ENCODE measurements at places on chromosomes 11 and 22.

DNA sequence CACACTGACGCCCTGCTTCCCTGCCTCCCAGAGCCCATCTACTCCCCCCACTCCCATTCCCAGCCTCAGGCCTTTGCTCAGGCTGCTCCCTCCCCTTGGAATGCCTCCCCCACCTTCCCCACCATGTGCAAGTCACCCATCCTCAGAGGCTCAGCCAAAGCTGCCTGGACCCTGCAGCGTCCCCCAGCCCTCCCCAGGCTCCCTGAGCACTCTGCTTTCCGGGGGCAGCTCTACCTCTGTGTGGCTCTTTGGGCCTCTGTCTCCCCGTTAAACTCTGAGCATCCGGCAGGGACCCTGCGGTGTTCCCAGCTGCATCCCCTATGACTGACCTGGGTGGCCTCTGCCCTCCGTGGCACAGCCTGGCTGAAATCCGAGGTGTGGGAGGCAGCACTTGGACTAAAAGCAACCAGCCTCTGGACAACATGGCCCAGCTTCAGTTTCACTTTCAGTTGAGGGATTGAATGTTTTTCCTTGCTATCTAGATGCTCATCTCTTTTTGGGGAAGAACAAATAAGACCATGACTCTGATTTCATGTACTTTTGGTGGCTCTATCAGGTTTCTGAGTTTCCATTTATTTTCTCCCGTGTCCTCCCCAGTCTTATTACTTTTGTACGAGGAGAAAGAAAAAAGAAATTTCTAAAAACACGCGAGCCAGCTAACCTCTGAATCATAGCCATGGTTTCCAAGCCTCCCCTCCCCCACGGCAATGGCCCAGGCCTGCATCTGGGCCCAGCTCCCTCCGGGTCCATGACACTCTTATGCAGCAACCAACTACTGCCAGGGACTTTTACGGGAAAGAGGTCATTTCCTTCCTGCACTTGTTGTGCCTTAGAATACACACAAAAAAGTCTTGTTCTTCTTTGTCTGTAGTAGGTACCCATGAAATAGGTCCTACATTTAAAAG lies 3.8 kb downstream of the APOL3 start:
- DNase-seq = peak; percentile 61

DNA sequence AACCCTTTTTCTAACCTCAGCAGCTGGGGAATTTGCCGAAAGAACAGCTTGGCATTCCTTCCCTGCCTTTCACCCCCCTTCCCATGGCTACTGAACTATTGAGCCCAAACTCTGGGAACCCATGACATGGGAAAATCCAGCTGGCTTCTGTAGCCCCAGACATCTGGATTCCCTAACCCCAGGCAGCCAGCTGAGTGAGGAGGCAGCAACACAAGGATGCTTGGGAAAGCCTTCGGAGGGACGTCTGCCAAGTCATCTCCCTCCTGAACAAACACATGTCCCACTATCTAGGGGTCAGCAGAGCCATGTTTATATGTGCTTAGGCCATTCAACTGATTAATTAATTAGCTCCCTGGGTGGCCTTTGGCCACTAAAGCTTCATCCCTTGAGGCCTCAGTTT lies 21.6 kb downstream of the LRRC55 start:
- no peak for DNase-seq

- DNase-seq = no peak
Measured at GRCh38 chr11:75644370-75644769, 24.5 kb downstream of the MAP6 start.

GRCh38 chr11:22491555-22492225 lies 133.9 kb downstream of the FANCF start:
- no peak for DNase-seq

GRCh38 chr11:44804449-44805437 lies 78.0 kb downstream of the TSPAN18 start:
- no peak for DNase-seq

DNA sequence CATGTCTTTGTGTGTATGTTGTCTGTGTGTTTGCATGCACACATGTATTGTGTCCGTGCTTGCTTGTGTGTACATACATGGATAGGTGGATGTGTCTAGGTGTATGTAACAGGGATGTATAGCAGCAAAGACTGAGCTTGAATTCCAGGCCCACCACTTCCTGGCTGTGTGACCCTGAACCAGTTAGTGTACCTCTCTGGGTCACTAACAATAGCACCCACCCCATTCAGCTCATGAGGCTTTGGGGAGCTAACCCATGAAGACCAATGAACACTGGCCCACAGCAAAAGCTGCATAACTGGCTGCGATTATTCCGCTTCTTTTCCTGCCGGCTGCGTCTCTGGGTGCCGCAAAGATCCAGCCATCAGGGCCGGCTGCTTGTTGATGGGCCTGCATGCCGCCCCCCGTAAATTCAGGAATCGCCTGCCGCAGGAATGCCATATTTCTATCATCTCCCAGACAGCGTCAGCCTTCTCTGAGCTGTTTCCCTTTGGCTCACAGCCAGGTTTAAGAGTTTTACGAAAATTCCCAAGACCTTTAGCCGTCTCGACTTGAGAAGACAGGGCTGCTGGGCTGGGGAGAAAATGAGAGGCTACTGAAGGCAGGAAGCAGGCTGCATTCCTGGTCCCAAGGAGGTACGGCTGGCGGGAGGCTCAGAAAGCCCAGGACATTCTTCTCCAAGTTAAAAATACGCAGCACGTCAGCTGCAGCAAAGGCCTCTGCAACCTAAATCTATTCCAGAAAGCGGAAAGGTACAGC lies 224.6 kb downstream of the MN1 start:
- no peak for DNase-seq

GRCh38 chr11:92978271-92979111 lies 9.0 kb downstream of the MTNR1B start:
- no peak for DNase-seq

DNA sequence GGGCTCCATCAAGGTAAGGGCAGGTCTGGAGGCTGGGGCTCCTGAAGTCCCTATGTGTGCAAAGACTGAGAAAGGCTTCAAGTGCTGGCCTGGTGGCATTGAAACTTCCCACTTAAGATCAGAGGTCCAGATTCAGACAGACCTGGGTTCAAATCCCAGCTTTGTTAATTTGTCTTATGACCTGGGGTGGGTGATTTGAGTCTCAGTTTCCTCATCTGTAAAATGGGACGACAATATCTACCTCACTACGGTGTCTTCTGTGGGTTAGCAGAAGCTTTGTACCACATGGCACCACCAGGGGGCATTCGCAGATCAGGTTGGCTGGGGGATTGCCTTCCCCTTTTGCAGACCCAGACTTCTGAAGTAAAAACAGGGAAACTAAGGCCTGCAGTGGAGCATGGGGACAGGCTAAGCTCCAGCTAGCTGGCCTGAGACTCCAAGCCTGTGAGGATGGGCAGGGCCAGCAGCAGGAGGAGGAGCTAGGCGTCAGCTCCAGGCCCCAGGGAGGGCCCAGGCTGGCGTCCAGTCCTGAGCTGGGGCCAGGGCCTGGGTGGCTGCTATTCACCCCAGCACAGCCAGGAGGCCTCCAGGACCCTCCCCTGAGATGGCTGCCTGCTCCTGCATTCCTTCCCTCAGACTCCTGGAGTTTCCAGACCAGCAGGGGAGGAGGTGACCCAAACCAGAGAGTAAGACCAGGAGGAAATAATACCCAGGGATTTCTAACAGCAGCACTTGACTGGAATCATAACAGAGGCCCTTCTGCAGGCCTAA lies 1.5 kb downstream of the CASTOR1 start:
- DNase-seq = peak; percentile 85

- DNase-seq = no peak
Measured at GRCh38 chr22:28405588-28405987, 274.1 kb downstream of the TTC28 start.

DNA sequence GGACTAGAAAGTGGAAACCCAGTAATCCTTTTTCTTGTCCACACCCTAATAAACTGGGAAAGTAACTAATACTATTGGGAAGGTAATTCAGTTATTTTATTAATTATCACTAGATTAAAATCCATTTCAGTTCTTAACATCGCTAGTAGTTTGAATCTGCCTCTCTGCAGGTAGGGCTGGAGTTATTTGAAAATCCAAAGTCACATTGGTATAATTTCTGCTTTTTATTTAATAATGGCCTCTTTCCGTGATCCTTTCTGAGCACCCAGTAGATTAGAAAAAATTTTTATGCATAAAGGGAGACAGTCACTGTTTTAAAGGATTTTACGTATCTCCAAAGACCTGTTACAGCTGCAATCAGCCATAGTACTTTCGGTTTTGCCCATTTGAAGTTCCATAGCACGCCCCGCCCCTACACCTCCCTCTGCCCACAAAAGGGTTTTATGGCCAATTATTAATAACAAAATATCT lies 605 bp upstream of the COPB1 start:
- DNase-seq = peak; percentile 52

DNA sequence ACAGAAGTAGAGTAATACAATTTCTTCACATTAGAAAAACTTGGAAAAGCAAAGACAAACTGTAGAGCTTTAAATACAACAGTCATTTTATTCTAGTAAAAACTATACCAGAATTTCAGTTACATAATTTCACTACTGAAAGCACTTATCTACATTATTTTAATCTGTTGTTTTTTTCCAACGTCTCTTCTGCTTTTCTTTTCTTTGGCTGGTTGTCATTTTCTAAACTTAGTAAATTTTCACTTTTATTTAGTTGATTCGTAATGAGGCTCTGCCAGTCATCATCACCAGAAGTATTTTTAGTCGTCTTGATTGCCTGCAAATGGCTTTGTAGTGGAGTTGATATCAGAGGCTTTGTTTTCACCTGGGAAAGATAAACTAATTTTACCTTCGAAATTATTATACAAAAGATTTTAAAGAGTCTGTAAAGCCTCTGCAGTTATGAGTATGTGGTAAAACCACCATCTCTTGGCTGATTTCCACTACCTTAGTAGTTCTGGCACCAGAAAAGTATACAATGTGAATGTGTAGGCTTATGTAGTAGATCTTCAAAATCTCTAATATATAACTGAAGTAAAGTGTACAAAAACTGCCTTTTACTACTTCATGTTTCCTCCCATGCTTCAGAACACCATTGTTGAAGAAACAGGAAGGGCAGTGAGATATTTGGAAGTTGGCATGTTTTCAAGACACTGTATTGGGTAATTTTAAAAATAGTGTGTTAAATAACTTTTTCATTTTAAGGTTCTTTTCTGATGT lies 19.2 kb downstream of the EIF3M start:
- no peak for DNase-seq

DNA sequence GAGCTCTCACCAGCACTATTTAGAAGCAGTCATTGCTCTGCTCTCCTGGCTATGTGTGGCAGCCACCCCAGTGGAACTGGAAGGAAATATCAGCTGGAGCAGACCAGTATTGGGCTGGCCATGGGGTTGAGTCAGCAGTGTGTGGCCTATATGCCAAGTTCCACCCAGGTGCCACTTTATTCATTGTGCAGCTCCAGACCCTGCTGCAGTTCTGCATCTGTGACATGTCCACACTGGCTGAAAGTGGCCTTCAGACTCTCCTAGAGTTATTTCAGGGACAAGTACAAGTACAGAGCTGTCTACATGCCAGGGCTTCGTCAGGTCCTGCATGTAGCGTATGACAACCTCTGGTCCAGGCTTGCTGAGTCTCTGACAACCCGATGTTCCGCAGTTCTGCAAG lies 55.2 kb downstream of the CABIN1 start:
- no peak for DNase-seq

Measured in KG1 (cell line).